ENCODE measurements at places on chromosomes 3 and 15.

DNA sequence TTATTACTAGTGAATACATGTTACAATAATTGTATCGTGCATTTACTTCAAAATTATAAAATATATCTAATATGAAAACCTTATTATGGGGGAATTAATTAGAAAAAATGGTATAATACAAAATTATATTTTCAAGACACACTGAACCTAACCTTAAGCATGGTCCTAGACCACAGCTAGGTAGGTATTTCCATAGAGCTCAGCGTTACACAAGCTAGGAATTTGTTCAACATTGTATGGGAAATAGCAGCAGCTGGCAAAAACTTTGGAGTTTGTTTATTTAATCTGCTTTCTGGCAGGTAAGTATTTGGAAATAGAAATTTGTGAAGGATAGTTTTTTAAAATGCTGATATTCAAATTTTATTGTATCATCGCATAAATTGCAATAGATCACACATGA lies 52.9 kb downstream of the BCHE start:
- DNase-seq = no peak

GRCh38 chr3:11626084-11626463 lies 17.6 kb downstream of the VGLL4 start:
- no peak for DNase-seq

DNA sequence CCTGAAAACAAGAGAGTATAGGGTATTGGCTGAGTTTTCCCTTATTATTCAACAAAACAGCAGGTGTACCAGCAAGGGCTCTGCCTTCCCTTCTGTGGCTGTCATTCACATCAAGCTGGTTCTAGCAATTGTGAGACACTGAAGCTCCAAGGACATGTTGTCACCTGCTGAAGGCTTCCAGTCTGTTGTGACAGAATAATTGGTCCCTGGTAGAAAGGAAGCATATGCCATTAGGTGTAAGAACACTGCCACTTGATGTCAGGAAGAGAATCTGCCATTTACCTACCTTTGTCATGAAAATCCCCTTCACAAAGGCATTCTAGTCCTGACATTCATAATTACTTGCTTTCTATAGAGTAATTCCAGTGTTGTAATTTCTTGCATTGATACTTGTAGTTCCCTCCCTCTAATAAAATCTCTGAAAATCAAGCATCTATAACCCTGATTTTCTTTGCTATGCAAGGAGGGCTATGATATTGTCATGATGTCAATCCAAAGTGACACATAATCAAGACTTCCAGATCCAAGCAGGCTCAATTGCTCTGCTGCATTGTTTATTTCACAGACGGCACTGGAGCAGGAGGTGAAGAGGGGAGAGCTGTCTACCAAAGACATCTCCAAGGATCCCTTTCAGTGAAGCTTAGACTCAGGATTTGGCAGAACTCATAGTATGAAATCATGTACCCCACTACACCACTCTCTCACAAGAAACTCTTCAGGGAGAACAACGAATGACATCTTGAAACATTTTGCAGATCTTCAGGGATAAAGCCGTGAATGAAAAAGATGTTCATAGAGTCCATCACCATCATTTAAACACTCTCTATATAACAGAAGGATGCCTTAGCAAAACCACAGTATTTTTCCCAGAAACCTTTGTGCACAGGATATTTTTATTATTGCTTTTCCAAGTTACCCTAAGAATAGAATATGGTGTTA lies 425.3 kb downstream of the RBMS3 start:
- no peak for DNase-seq

DNA sequence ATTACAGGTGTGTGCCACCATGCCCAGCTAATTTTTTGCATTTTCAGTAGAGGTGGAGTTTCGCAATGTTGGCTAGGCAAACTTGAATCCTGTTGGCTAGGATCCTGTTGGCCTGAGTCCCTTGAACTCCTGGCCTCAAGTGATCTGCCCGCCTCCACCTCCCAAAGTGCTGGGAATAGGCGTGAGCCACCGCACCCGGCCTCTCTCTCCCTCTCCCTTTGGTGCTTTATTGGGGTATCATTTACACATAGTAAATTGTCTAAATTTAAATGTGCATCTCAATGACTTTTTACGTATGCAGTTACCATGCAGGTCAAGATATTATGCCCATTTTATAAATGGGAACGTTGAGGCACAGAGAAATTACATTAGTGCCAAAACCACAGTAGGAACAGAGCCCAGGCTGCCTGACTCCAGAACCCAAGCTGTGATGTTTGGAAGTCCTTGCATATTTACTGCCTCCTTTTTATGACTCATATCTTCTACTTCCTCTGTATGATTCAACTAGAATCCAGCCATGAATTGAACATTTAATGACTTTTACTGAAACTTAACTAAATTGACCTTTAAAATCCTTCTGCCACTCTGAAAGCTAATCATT lies 34.0 kb upstream of the RPP14 start:
- no peak for DNase-seq

- no peak for DNase-seq
Observed at GRCh38 chr15:97096303-97096835, 765.9 kb downstream of the NR2F2 start.

- no peak for DNase-seq
Observed at GRCh38 chr3:65035246-65035645, 347.4 kb upstream of the ADAMTS9 start.

DNA sequence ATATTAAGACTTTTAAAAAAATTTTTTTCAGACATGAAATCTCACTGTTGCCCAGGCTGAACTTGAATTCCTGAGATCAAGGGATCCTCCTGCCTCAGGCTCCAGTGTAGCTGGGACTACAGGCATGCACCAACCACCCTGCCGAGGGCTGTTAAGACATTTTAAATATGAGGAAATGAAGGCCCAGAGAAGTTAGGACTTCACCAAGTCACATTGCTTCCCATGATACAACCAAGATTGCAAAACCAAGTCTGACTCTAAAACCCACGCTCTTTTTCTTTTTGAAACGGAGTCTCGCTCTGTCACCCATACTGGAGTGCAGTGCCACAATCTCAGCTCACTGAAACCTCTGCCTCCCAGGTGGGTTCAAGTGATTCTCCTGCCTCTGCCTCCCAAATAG lies 28.0 kb downstream of the PTPN9 start:
- DNase-seq = no peak

DNA sequence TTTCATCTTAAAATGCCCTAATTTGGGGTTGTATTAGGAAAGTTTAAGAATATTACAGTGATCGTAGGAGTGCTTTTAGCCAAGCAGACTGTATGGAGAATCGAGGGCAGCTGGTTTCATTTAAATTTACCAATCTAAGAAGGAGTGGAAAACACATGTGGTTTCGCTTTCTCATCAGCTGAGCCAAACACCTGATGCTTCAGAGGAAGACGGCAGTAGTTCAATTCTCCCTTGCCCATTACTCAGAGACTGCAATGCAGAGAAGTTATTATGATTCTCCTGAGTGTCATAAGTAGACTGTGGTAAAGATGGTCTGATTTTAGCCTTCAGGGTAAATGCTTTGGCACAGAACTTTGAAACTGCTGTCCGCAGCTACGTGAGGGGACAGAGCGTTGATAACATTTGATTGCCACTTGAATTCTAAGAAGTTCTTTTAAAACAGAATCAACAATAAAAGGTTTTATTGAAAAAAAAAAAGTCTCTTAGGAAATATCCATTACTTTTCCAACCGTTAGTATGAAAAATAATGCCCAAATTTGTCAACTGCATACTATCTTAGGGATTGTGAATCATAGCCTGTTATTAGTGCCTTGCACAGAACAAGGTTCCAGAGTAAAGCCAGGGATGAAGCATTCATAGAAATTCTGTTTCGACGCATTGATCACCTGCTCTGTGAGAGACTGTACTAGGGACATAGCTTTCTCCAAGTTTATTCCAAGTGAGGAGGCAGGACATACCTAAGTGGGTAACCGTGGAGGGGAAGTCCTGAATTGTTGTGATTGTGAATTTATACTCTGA lies 25.6 kb downstream of the LYSMD4 start:
- DNase-seq = no peak

GRCh38 chr3:184005941-184006507 lies 11.7 kb downstream of the ABCC5 start:
- no peak for DNase-seq

DNA sequence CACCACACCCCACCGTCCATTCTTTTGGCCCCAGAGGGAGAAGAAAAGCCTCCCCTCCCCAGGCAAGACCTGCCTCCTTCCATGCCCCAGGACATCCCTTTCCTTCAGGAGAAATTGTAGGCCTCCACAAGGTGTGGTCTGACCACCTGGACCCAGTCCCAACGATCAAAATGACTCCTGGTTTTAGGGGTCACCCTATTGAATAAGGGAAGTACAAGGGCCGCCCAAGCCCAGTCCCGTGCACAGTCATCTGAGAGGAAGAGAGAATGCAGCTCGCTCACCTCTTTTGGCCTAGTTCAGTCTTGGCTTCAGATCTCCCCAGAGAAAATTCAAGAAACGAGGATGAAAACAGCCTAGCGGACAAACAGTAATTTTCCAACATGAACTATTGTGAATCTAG lies 249.1 kb downstream of the UACA start:
- no peak for DNase-seq

- DNase-seq = no peak
Observed at GRCh38 chr3:5520237-5520636, 332.7 kb downstream of the EDEM1 start.

- no peak for DNase-seq
Observed at GRCh38 chr15:95565690-95566089, 764.8 kb upstream of the NR2F2 start.
